ENCODE measurements at places on chromosomes 5 and 9.

DNA sequence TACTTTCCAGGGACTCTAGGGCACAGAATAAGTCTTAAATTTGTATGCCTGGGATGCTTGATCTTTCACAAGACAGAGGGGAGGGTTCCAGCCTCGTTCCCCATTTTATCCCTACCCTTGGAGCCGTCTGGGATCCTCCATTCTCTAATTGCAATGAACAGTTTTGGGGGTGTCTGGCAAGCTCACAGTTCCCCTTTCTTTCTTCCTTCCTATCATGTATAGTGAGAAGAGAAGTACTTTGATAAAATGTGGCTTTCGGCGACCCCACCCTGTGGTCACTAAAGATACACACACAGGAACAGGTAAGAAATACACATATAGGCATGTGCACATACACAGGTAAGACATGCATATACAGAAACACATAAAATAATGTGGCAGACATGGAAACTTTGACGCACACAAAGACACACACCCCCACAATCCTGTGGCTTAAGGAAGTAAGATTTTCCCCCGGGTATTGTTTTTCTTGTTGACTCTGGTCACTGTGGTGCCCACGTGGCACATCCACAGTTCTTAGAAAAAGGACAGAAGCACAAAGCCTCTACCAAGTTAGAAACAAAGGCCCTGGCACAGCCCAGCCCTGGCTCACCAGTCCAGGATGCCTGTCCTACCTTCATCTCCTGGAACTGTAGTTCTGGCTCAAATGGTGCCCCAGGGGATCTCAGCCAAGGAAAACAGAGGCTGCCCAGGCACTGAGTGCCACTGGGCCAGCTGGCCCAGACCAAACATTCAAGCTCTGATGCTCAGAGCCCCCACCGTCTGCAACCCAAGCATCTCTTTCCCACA, 6.3 kb upstream of the SMU1 start:
- no peak for DNase-seq

DNA sequence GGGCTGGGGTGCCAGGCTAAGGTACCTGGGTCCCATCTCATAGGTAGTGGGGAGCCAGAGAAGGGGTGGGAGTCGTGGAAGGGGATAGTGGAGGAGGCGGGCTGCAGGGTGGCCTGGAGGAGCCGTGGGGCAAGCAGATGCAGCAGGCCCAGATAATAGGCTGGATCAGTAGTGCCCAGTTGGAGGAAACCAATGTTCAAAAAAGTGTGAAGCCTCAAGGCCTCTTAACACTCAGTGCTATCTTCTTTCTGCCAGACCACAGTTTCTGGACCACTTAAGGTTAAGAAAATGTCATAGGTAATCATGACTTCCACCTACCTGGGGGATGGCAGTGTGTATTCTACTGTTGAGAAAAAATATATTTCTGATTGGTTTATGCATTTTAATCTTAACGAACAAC, 63.3 kb upstream of the TGFBR1 start:
- DNase-seq, result no peak

- no peak for DNase-seq
These were observed 25.7 kb upstream of the KCNV2 start for GRCh38 chr9:2691626-2692025.

- DNase-seq, result no peak
These were observed 158.5 kb downstream of the C9orf50 start for GRCh38 chr9:129462360-129462759.

GRCh38 chr9:12212860-12213259, 480.3 kb upstream of the TYRP1 start:
- no peak for DNase-seq

- no peak for DNase-seq
These were observed 31.2 kb upstream of the CRB2 start for GRCh38 chr9:123324767-123325183.
